ENCODE measurements at places on chromosomes 13 and 19.

DNA sequence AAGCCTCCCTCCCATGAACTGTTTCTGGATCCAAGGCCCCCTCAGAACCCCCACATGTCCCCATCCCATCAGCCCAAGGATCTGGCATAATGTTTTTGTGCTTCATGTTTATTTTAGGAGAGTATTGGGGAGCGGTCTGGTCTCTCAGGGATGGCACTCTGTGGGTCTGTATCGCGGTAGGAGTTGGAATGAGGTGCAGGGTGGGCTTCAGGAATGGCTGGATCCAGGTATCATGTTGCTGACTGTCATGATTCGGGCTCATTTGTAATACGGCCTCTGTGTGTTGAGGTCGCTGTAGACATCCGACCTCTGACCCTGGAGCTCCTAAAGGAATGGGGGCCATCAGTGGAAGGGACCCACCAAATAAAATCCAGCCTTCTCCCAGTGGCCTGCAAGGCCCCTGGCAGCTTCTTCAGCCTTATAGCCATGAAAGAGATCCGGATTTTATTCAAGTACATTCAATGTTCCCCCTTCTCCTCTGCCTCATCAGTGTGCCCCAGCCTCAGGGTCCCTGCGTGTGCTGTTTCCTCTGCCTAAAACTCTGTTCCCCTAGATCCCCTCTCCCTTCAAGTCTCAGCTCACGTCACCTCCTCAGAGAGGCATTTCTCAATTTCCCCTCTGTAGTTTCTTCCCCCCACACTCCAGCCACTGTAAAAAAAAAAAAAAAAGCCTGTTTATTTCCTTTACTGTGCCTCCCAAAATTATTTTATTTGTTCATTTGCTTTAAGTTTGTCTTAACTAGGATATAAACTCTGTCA, 2.2 kb downstream of the HCST start:
- DNase-seq, result no peak

DNA sequence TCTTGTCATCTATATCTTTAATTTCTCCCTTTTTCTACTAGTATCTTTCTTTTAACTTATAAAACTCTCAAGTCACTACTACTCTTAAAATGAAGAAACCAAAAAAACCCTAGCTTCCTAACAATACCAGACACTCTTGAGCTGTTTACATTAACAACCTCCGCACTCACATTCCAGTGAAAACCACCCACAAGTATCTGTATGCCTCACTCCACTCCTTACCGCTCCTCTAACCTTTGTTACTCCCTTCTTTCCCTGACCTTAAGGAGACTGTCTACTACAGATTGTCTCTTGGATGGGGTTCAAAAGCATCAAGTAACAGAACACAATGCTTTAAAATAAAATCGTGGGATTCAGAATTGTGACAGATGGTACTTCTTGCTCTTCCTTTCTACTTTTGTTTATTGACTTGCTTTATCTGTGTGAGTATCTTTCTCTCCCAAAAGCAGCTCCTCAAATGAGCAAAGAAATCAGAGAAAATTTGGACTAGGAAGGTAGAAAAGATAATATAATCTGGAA, 110.0 kb upstream of the FBXL3 start:
- DNase-seq, result no peak

- peak; percentile 8 for DNase-seq
Measured at GRCh38 chr19:20912973-20913372, 10.1 kb upstream of the ZNF85 start.

DNA sequence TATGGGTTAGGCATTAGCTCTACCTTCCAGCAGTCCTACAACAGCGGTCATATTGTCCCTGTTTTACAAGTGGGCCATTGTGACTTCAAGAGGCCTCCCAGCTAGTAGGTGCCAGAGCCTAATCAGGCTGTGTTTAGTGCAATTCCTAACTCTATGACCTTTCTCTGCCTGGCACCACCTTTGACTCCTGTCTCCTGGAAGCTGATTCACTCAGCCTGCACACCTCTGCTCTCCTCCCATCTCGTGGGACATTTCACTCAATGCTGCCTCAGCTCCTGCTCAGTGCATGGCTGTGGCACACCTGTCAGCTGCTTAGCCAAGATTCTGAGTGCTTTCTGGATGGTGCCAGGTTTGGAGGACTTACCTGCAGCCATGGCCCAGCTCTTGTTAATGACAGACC, 9.5 kb upstream of the GJB6 start:
- DNase-seq, result no peak

- no peak for DNase-seq
Measured at GRCh38 chr13:101205408-101205807, 210.9 kb downstream of the NALCN start.

GRCh38 chr13:31110617-31111016, 51.1 kb downstream of the HSPH1 start:
- DNase-seq, result no peak

DNA sequence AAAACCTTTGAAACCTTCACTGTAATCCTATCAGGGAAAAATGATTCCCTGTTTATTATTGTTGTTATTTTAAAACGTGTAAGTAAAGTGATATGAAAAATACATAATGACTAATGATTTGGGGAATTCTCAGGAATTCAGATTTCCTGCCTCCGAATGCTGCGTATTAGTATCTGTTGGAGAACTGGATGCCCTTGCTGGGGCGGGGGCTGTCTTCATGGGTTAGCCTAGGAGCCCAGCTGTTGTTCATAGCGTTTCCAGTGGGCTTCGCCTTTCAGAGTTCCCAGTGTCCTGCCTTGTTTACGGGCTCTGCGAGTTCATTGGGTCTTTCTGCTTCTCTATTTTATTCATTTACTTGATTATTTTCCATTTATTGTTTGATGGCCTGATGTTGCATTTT, 18.4 kb downstream of the NAXD start:
- no peak for DNase-seq

- peak; percentile 75 for DNase-seq
Measured at GRCh38 chr19:7515645-7516151, at the start of gene ZNF358. Gene ZNF358, plus strand, starts transcription at chr19:7516103. Its CDS starts 3,140 bp downstream, at chr19:7519243.

DNA sequence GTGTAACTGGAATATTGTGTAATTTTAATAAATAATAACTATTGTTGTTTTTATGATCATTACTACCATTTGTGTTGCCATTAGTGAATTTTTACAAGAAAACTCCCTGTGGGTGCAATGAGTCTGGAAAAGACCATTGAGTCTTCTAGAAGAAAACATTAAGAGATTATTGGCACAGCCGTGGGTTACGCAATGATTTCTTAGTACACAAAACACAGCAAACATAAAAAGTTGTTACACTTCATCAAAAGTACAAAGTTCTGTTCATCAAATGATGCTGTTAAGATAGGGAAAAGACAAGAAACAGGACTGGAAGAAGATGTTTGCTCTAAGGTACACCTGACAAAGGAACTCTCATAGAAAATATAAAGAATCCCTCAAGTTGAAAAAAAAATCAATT, 41.6 kb downstream of the ZNF331 start:
- DNase-seq, result no peak

- no peak for DNase-seq
Measured at GRCh38 chr13:101763191-101763590, 310.7 kb downstream of the ITGBL1 start.

DNA sequence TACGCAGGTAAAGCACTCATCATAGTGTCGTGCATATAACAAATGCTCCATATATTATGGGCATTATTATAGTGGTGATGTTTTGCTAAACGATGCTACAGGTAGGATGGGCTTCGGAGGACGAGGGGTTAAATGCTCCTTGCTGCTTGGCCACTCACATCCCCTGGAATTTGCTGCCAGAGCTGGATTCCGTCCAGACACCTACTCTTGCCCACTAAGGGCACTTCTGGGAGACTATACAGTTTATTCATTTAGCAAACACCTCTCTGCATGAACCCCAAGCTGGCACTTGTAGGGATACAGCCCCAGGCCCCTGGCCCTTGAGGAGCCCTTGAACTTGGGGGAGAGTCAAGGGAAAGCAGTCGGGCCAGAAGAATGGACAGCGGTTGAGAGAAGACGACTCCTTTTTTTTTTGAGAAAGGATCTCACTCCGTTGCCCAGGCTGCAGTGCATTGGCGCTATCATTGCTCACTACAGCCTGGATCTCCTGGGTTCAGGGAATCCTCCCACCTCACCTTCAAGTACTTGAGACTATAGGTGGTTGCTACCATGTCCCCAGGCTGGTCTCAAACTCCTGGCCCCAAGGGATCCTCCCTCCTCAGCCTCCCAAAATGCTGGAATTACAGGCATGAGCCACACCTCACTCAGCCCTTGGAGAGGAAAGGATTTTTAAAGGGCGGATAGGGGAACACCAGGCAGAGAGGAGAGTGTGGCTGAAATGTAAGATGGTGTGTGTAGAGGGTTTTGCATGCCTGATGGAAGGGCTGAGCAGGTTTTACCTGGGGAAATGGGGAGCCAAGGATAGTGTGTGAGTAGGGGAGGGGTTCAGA, 1.1 kb upstream of the MRPL34 start:
- no peak for DNase-seq

GRCh38 chr19:58038688-58039204, 4.9 kb downstream of the ZSCAN1 start:
- DNase-seq, result no peak

GRCh38 chr13:36986462-36987240, 12.5 kb downstream of the ALG5 start:
- peak; percentile 12 for DNase-seq

DNA sequence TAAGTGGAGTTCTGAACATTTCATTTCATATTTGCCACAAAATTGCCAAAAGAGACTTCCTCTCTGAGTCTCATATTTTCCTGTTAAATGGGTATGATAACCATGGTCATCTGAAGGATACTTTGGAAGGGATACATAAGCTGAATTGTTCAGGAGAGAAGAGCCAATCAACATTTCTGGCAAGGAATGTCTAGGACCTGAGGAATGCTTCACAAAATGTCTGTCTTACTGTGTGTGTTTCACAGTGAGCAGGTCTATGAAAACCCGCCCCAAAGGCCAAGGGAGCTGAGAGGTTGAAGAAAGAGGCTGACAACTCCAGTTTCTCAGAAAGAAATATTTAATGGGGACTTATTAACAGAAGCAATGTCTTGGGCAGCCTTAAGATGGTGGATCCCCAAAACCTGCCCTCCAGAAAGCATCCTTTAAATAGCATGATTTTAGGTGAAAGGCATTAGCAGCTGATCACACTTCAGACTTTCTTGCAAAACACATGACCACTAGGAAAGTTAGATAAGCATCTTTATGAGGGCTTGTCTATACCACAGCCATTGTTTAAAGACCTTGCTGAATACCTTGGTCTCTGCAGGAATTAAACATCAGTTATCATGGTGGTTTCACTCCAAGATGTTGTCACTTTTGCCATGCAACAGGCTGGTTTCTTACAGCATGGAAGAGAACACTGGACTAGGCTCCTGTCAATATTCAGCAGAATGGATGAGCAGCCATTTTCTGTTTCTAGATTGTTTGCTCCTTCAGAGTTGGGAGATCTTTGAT, 78.9 kb downstream of the TNFSF11 start:
- no peak for DNase-seq

DNA sequence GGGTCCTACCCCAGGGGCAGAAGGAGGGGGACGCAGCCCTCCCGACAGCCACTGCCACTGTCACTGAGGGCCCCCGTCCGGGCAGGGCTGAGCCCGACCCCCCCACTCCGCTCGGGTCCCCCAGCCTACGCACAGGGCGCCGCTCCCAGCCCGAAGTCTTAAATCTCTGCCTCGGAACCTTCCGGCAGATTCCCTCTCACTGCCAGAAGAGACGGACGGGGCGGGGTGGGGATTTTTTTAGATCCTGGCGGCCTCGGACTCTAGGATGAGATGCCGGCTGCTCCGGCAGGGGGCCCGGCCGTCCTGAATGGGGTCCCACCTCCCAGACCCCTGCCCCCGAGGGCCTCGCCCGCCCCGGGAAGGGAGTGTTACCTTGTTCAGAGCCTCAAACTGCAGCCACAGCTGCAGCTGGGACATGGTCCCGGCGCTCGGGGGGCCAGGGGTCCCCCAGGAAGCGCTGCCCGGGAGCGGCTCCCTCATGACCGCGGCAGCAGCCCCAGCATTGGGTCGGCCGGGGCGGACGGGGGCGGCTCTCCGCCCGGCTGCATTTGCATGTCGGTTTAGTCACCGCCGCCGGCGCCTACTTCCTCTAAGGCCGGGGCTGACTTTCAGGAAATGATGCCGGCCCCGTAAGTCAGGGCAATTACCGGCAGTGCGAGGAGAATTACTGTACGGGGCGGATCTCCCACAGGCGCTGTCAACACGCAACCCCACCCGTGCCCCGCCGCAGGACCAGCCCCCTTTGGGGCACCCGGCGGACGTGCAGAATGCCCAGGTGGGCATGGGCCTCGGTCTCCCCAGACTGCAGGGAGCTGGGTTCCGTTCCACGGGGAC, 28.1 kb downstream of the GPX4 start:
- peak; percentile 91 for DNase-seq

Measured in RKO (cell line).